ENCODE measurements at places on chromosomes 7 and 10.

- no peak for DNase-seq
Measured at GRCh38 chr7:82156893-82157292, 286.7 kb downstream of the CACNA2D1 start.

- no peak for DNase-seq
Measured at GRCh38 chr7:38411404-38411803, 138.0 kb upstream of the TARP start.

GRCh38 chr7:31646942-31647341 is 40.1 kb upstream of the PPP1R17 start:
- no peak for DNase-seq

- DNase-seq, result no peak
Measured at GRCh38 chr7:157619753-157620525, 283.1 kb downstream of the DNAJB6 start.

GRCh38 chr7:101306307-101306706 is 15.3 kb downstream of the IFT22 start:
- DNase-seq, result no peak

DNA sequence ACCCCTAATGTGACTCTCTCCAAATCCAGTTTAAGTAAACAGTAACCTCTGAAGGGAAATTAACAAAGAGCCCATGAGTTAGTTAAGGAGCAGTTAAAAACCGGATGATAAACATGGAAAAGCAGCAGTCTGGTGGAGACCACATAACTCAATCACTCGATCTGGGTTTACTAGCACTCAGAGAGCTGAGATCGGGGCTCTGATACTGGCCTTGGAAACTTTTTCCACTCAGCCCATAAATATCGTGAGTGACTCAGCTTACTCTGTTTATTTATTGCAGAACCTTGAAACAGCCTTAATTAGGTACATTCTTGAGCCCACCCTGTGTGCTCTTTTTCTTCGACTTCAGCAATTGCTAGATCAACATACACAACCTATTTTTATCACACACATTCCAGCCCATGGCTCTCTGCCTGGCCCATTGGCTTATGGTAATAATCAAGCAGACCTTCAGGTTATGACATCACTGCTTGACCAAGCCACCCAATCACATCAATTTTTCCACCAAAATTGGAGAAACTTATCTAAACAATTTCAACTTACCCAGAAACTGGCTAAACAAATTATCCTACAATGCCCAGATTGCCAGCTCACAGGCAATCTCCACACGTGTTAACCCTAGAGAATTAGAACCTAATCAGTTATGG is 82.2 kb upstream of the GPR22 start:
- DNase-seq, result no peak

GRCh38 chr7:96033009-96033598 is 260.8 kb downstream of the DYNC1I1 start:
- no peak for DNase-seq

- no peak for DNase-seq
Measured at GRCh38 chr7:111232249-111233084, 141.5 kb downstream of the LRRN3 start.

GRCh38 chr10:62573929-62574328 is 199.8 kb downstream of the ZNF365 start:
- DNase-seq, result no peak

DNA sequence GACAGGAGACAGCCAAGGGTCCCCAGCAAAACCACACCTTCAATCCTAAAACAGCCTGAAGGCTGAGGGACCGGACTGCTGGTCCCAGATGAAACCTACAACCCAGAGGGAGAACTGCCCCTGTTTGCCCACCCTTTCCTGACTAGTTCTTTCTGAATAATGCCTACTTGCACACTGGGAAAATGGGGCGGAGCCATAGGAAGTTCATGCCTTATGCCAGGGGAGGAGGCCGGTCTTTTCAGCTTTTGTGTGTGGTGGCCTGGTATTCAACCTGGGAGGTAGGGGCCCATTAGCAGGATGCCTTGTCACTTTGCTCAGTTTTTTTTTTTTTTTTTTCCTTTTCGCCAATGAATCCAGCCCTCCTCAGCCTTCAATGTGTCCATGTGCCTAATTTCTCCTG is 20.7 kb downstream of the TOMM7 start:
- DNase-seq, result no peak

DNA sequence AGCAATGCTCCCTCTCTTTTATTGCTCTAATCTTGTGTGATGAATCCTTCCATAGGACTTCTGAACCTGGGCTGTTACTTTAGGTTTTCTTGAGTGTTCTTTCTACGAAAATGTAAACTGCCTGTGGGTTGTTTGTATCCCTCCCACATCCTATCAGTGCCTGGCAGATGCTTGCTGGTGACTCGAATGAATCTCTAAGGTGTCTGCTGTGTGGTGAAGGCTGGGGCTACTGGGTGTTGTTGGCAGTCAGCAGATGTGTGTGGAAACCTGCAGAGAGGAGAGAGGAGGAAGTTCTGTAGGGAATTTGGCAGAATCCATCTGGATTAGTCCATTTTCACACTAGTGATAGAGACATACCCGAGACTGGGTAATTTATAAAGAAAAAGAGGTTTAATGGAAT is 639.4 kb downstream of the CALN1 start:
- no peak for DNase-seq

DNA sequence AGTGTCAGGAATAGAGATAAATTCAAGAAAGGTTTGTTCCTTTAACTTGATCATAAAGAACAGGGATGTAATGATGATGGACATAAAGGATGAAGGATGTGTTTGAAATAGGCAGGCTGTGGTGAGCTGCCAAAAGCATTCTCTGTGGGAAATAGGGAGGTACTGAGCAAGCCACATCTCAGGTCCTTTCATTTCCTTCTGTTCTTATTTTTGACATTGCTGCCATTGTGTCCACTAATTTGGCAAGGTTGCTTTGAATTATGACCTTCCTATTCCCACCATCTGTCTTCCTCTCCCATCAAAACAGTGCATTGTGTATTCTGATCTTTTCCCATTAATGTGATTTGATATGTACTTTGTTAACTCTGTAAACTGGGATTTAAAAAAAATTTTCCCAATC is 9.4 kb downstream of the SCRN1 start:
- no peak for DNase-seq

- DNase-seq, result no peak
Measured at GRCh38 chr10:105834261-105835059, 1193.4 kb downstream of the SORCS3 start.

DNA sequence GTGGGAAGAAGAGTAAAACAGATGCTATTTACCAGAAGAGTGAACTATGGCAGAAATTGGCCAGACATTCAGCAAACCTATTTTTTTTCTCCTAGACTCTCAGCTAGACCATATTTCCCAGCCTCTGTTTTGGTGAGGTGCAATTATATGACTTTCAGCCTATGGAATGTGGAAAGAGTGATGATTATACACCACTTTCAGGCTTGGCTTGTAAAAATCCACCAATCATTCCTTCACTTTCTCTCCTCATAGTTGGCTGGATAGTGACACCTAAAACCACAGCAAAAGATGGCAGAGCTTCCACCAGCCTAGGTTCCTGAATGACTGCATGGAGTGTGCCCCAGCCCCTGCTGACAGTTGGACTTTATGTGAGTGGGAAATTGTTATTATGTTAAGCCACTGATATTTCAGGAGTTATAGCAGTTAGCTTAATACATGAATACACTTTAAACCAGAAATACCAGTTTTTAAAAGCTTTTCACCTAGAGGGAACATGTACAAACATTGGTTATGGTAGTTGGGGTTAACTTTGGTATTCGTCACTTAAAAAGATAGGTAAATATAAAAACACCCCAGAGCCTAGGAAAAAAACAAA is 19.1 kb upstream of the TNKS2 start:
- no peak for DNase-seq

- no peak for DNase-seq
Measured at GRCh38 chr7:130157700-130158099, 47.5 kb downstream of the TMEM209 start.

DNA sequence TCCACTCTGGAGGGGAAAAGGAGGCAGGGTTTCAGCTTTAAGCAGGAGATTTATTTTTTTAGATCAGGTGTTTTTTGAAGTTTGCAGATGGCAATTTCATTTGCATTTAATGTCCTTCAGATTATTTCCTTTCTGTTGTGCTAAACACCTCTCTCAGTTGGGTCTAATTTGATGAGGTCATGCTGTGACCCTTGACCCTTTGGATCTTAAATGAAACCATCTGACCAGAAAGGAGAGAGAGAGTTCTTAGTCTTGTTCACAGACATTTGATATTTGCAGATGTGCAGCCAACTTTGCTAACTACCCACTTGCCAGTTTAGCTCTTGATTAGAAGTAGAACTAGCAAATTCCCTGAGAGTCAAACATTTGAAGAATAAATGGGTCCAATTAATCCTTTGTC is 101.5 kb upstream of the RAB11FIP2 start:
- DNase-seq, result no peak

DNA sequence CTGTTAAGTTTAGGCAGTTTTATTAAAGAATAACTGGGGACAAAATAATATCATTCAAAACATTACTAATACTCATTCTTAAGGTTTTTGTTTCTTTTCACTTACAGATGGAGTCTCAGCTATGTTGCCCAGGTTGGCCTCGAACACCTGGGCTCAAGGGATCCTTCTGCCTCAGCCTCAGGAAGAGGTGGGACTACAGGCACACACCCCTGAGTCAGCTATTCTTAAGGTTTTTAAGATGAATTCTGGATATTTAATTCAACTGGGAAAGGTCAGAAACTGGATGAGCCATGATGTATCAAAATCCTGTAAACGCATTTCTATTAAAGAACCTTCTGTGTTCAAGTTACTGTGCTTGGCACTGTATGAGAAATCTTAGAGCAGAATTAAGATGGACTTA is 3.5 kb downstream of the OAT start:
- no peak for DNase-seq

Data from activated gamma-delta T cell treated with Interleukin-2 at 50 U/mL for 16 hours (primary cell).